ENCODE measurements at places on chromosomes 12 and 14.

DNA sequence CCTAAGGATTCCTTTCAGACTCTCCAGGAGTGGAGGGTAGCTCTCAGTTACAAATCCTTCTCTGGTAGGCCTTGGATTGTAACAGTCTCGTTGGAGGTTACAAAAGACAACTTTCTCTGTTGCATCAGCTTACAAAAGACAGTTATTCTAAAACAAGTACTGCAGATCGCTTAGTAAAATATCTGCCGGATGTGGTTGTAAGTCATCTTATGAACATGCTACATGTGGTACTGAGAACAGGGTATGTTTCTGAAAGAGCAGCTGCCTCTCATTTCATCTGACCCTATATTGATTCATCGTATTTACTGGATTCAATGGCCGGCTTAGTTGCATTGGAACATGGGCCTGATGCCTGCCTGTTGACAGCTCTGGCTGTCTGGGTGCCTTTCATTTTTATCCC lies 157.4 kb downstream of the PTCSC3 start:
- DNase-seq: no peak

GRCh38 chr14:61470261-61470960 lies 149.0 kb downstream of the PRKCH start:
- no peak for DNase-seq

DNA sequence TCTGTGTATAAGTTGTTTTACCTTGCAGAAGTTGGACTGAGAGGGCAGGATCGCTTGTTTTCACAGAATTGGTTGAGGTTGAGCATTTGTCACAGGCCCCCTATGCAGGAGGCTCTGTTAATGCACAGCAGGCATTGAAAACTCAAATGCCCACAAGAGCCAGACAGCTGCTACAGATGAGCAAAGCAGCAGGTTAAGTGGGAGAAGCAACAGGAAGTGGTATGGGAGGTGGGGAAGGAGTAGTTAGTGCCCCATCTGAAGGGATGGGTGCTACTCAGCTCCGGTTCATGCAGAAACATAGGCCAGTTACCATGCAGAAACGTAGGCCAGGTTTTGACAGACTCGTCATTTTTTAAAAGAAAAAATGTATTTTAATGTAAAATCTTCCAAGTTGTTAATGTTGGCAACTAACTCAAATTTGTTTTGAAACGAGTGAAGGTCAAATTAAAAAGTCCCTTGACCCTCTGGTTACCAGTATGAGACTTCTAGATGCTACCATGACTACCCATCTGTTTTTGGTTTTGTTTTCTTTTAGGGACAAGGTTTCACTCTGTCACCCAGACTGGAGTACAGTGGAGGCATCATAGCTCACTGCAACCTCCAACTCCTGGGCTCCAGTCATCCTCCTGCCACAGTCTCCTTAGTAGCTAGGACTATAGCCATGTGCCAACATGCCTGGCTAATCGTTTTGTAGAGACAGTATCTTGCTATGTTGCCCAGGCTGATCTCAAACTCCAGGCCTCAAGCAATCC lies 84.7 kb upstream of the FRMD6 start:
- no peak for DNase-seq

DNA sequence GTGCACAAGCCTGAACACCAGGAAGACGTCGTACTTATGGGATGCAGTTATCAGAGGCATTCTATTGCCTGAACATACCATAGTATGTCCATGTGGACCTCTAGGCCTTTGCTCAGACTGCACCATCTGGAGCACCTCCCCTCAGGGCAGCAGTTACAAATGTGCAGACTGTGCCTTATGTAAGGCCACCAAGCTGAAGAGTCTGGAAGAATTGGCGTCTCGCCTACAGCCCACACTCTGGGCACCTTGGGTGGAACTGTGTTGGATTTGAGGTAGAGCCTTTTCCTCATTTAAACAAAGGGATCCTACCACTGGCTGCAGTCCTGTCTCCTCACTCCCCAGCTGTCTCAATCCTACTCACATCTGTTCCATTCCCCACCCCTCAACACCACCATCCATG lies 204.3 kb upstream of the FRMD6 start:
- no peak for DNase-seq

DNA sequence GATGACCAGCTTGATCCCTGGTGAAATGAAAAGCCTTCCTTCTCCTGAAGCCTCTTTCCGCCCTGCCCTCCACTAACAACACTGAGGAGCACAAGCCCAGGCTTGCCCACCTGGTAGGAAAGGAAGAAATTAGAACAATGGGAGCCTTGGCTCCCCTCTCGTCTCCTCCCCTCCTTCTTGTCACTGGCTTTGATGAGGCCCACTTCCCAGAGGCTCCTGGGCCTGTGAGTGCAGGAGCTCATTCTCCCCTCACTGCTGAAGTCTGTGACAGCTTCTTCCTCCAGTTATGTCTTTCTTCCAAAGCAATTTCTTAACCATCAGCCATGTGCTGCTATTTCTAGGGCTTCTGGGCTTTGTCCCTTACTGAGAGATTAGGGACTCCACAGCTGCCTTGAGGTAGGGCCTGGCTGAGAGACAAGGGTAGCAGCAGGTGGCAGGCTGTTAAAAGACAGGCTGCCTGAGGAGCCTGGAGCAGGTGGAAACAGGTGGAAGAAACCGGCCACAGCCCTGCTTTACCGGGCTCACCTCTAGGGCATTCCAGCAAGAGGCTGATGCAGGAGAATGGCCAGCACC lies 53.6 kb upstream of the SRSF5 start:
- no peak for DNase-seq

GRCh38 chr12:18419311-18419710 lies 158.0 kb downstream of the PIK3C2G start:
- no peak for DNase-seq

DNA sequence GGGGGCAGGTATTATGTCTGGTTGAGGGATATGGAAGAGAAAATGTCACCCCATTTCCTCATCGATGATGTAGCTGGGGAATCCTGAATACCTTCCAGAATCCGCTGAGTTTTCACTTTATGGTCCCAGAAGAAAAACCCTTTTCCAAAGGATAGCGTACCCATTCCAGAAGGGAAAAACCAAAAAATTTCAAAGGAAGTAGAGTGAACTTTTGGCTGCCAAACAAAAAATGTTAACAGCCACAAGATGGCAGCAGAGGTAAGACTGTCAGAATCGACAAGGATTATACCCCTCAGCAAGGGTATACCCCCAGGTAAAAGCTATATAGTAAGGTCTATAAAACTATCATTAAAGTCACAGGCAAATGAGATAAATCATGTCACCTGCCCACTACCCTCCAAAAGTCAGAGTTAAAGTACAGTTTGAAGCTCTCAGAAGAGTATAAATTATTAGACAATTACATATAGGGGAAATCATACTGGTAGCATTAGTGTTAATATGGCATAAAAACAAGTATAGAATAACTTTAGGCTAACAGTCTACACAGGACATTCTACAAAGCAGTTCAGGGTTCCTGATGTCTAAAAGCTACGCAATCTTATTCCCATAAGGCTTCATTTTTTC lies 18.0 kb downstream of the ACIN1 start:
- no peak for DNase-seq

- DNase-seq: no peak
Measured at GRCh38 chr12:111178181-111179081, 190.5 kb downstream of the PHETA1 start.

GRCh38 chr14:92328664-92329255 lies 5.8 kb downstream of the SLC24A4 start:
- no peak for DNase-seq

- DNase-seq: no peak
Measured at GRCh38 chr12:29804019-29804418, 20.3 kb upstream of the TMTC1 start.

DNA sequence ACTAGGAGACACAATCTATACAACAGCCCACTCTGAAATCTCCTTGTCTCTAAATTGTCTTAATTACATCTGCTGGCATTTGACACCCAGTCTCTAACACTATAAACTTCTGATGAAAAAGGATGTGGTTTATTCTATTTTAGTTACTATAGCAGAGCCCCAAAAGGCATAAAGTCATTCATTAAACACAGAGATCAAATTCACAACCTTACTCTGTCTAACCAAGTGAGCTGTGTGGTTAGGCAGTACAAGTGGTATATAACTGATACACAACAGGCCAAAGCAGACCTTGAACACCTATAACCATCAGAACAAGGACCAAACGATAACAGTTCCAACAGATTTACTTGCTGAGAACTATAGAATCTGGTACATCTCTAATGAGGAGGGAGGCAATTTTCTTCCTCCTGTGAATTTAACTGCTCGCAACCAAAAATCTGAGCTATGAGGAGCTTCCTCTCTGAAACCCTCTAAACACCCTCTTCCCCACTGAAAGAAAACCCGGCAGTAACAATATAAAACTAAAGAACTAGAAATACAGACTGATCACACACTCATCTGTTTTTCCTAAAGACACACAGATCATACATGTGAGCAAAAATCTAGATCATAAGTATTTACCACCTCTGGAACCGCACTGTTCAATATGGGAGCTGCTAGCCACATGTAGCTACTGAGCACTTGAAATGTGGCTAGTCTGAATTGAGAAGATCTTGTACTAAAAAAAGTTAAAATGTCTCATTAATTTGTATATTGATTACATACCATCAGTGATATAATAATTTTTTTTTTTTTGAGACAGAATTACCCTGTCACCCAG lies 17.7 kb downstream of the SPPL3 start:
- DNase-seq: no peak

- DNase-seq: no peak
Measured at GRCh38 chr12:117444781-117445180, 83.4 kb upstream of the NOS1 start.

- DNase-seq: no peak
Measured at GRCh38 chr12:107501681-107502080, 183.9 kb upstream of the PWP1 start.
